Activated T-cell treated with anti-CD3 and anti-CD28 coated beads, Interleukin-2, amount 50 U/mL, for 4 hours (primary cell): ENCODE measurements at places on chromosomes 3 and 15.

DNA sequence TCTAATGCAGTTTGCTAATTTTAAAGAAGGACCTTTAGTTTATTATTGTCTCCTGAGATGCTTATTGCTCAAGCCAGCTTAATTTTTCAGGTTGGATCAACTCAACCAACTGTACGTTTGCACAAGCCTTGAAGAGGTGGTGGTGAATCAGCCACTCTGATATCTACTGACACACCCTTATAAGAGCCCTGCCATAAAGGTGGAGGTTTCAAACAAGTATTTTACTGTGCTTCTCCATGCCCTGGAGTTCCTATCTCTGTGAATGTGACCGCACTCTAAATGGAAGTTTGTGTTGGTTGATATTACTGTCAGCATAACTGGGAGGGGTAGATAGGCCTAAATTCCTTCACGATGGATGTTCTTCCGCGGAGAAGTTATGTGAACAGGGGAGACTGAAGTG is 297.3 kb upstream of the UBE2E1 start:
- no peak for DNase-seq

DNA sequence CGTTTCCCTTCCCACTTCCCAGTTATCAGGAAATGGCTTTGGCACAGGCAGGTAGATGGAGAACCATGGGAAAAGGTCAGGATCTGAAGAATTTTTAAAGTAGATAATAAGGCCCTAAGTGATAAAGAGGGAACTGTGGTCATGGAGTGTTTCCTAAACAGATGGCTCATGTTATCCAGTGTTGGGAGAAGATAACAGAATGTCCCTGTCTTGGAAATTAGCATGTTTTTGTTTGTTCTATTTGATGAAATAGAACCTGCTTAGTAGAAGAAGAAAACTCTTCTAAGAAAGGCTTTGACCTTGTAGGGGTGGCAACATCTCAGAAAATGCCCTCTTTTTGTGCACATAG is 8.8 kb downstream of the LRRC3B start:
- DNase-seq: no peak

DNA sequence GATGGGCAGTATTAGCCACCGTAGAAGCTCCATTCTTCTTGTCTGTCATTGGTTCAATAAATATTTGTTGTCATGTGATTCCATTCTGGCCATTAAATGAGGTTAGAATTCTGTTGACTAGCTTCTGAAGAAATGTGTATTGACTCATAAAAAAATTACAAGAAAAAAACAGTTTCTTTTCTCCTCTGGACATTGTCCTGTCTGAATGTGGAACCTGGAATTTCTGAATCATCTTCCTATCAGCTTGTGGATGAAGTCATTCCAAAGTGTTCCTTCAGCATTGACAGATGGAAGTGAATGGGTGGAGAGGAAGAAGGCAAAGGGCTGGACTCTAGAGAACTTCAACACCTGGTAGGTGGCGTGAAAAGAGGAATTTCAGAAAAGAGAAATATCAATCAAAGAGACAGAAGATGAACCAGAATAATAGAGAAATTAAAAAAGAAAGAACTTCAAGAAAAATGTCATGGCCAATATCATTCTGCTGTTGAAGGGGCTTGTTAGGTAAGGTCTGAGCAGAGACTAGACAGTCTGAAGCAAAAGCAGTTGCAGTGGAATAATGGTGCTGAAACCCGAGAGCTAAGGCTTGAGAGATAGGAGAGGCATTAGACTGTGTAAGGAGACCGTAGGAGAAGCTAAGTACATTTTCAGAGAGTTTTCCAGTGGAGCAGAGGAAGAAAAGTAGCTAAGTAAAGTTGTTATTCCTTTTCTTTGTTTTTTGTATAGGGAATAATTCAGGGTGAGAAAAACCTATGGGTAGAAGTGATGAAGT is 806.6 kb downstream of the SQOR start:
- no peak for DNase-seq

GRCh38 chr3:188151438-188151837 is 2.5 kb upstream of the LPP start:
- DNase-seq: no peak
